ENCODE measurements at places on chromosomes 16 and 17. TPM values are rescaled to one million over a fixed set of nuclear protein-coding genes. Genes with fewer than 3 reads are reported as not detected.

HS3ST3A1 gene
- total RNA-seq, result not detected

KRT31 gene
- total RNA-seq, result not detected

STX8 gene
- total RNA-seq, result 40.0 TPM

- 0 out of 2 replicates have a peak, but pooled peaks cover 2% of the 10 kb centered on the region for H3K27me3 ChIP-seq
- DNase-seq, result no peak
- H3K27ac ChIP-seq, result no peak within 1 kb of the TSS
- H3K4me3 ChIP-seq, result no peak within 1 kb of the TSS
- H3K36me3 ChIP-seq, result no peaks in the 10 kb centered on the region
These were observed at the start of gene TAT for GRCh38 chr16:71576971-71577370. TSS of gene TAT (minus strand) at chr16:71577092. CDS start at chr16:71576415, 677 bp downstream.

GRCh38 chr16:89924297-89924924 is 1.3 kb downstream of the TUBB3 start:
- H3K36me3 ChIP-seq, result peaks cover 14% of the 10 kb centered on the region
- H3K4me3 ChIP-seq, result peak overlapping the region; percentile 98
- H3K4me1 ChIP-seq, result peaks cover 53% of the 10 kb centered on the region
- peak; percentile 98 for DNase-seq

- no peaks in the 10 kb centered on the region for H3K36me3 ChIP-seq
- H3K27ac ChIP-seq, result no peak overlapping the region
- H3K4me1 ChIP-seq, result no peaks in the 10 kb centered on the region
- DNase-seq, result no peak
These were observed 8.2 kb downstream of the KRT9 start for GRCh38 chr17:41563607-41564170.

DNA sequence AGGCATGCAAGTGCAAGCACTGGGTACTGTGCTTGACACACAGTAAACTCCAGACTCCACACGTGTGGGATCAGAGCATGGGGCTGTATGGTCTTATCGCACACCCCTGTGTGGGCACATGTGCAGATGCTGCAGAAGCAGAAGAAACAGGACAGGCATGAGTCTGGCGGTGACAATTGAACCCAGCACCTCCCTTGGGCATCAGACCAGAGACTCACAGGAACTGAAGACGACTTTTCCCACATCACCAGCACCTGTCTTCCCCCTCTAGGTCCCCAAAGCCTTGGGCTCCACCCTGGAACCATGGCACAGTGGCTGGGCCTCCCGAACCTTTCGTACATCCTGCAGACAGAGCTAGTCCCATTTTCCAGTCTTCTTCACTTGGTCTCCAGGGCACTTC is 126.4 kb upstream of the CDH5 start:
- H3K4me1 ChIP-seq, result no peaks in the 10 kb centered on the region
- no peak overlapping the region for H3K27ac ChIP-seq
- no peaks in the 10 kb centered on the region for H3K36me3 ChIP-seq
- no peak for DNase-seq
- H3K27me3 ChIP-seq, result no peaks in the 10 kb centered on the region

GRCh38 chr16:89917773-89918452 is 749 bp upstream of the MC1R start:
- DNase-seq, result peak; percentile 90
- peak overlapping the region; percentile 59 for H3K27ac ChIP-seq
- peak overlapping the region; percentile 46 for H3K4me3 ChIP-seq
- H3K36me3 ChIP-seq, result peaks cover 4% of the 10 kb centered on the region
